ENCODE measurements at places on chromosomes 16 and 17.

DNA sequence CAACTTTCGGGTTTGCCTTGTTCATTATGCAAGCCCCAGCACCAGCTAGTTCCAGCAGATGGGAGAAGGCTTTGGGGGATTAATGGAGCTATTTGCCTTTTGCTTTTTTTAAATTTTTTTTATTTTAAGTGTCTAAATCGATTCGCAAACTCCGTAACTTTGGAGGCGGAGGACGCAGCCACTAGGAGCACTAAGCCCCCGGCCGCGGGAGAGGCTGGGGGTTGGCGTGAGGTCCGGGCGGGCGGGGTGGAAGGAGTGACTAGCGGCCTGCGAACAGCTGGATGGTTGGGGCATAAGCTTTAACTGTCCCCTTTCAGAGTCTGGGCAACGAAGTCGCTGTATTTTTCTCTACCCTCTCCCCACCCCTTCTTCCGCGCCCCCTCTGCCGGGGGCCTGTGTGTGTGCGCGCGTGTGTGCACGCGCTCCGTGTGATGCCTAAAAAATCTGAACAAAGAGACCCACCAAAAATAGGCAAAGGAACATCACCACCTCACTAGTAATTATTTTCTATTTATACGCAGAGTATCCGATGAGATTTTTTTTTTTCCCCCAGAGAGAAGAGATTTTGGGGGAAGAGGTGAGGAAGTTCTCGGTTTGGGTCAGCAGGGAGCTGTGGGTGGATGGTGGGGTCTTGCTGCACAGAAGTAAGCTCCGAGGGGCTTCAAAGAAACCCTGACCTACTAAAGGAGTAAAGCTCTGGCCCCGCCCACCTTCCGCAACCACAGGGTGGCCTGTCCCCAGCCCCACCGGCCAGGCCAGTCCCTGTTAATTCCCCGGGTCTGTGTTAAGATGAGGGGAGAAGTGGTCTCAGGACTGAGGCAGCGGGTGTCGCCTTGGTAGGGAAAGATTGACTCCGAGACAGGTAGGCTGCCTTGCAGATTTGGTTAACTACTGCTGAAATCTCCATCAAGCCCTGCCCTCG lies 2.3 kb downstream of the SHISA9 start:
- DNase-seq = no peak

GRCh38 chr17:57017625-57018024 lies 39.7 kb downstream of the SCPEP1 start:
- no peak for DNase-seq

- DNase-seq = no peak
These were observed 149.5 kb downstream of the NTN1 start for GRCh38 chr17:9170853-9171252.

GRCh38 chr16:78137782-78138616 lies 38.5 kb downstream of the WWOX start:
- no peak for DNase-seq

- DNase-seq = no peak
These were observed 212.8 kb downstream of the LGALS9B start for GRCh38 chr17:20254541-20254940.

- peak; percentile 88 for DNase-seq
These were observed 10.1 kb upstream of the STAC2 start for GRCh38 chr17:39235555-39236449.

DNA sequence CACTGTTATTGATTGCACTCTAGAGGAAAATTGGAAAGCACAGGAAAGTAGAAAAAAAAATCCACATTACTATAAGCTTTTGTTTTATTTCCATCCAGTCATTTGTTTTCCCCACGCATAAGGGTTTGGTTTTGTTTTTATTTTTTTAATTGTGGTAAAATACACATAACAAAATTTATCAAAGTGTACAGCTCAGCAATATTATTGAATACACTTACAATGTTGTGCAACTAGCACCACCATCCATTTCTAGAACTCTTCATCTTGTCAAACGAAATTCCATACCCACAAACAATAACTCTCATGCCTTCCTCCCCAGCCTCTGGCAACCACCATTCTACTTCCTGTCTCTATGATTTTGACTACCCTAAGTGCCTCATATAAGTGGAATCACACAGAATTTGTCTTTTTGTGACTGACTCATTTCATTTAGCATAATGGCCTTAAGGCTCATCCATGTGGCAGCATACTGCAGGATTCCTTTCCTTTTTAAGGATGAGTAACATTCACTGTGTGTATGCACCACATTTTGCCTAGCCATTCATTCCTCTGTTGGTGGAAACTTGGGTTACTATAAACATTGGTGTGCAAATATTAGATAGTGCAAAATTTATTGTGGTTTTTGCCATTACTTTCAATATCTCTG lies 11.1 kb downstream of the SPPL2C start:
- DNase-seq = no peak

DNA sequence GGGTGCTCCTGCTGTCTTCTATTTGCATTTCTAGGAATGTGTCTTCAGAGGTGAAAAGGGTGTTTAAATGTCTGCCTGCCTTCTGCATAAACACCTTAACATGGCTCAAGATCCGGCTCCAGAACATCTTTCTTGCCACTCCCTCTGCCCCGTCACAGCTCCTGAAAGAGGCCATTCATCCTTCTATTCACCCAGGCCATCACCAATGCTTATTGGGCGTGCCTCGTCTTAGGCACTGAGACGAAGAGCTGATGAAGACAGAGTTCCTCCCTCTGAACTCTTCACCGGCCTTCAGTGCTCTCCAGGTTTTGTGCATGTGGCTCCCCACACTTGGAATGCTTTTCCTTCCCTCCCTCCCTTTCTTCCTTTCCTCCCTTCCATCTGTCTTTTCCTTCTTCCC lies 386.7 kb downstream of the UTP18 start:
- no peak for DNase-seq

DNA sequence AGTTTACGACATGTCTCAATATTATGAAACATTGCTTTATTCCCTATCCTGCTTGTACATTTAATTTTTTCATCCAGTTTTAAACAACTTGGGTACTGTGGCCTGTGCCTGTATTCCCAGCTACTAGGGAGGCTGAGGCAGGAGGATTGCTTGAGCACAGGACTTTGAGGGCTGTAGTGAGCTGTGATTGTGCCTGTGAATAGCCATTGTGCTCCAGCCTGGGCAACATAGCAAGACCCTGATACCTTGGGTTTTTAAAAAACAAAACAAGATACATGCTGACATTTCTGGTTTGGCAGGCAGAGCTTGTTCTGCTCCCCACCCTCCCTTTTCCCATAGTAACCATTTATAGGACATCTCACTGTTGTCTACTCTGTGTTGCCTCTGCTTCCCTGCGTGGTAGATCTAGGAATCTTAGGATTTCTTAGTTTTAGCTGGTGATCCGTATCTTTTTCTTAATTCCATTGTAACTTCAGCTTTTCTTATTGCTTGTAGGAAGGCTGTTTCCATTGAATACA lies 35.6 kb downstream of the TENT4B start:
- DNase-seq = no peak

GRCh38 chr16:10525214-10525825 lies 55.1 kb downstream of the EMP2 start:
- no peak for DNase-seq

DNA sequence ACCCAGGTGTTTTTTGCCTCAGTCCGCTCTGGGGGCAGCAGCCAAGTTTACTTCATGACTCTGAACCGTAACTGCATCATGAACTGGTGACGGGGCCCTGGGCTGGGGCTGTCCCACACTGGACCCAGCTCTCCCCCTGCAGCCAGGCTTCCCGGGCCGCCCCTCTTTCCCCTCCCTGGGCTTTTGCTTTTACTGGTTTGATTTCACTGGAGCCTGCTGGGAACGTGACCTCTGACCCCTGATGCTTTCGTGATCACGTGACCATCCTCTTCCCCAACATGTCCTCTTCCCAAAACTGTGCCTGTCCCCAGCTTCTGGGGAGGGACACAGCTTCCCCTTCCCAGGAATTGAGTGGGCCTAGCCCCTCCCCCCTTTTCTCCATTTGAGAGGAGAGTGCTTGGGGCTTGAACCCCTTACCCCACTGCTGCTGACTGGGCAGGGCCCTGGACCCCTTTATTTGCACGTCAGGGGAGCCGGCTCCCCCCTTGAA lies 2.1 kb upstream of the C17orf107 start:
- DNase-seq = no peak

DNA sequence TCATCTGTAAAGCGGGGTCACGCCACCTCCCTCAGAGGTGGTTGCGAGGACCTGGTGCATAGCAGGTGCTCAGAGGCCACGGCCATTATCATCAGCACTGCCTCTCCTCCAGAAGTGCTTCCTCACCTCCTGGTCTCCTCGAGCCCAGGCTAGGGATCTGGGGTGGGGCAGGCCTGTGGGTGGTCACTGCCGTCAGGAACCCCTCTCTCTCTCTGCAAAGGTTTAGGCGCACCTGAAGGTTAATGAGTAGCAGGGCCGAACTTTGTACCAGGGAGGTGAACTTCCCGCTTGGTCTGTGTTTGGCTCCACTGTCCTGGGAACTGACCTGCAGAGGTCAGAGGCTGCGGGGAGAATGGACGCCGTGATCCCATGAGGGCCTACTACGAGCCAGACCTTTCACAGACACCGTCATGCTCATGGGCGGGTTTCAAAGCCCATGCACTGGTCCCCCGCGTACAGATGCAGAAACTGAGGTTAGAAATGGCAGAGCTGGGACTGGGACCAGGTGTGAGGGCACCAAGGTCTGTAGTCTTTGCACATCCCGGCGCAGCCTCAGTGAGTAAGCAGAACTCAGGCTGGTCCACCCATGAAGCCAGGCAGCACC lies 13.8 kb downstream of the JUP start:
- DNase-seq = no peak

GRCh38 chr17:81832608-81833159 lies 407 bp downstream of the MCRIP1 start:
- peak; percentile 73 for DNase-seq

- no peak for DNase-seq
These were observed 2.0 kb downstream of the KLHL36 start for GRCh38 chr16:84650062-84650991.

DNA sequence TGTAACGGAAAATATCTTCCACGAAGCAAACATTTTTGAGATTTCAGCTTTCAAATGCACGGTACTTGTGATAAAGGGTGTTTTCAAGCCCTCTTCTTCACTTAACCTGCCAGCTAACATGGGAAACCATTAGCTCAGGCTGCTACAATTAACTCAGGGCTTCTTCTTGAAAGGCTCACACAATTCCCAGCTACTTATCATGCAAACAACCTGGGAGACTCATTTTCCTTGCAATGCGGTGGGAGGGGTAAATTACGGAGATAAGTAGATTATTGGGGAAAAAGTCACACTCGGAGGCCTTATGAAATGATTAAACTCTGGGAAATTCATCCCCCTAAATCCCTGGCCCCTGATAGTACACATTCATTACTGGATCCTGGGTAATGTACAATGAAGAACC lies 266.4 kb downstream of the STX8 start:
- DNase-seq = no peak

- DNase-seq = no peak
These were observed 149.8 kb upstream of the DYNLRB2 start for GRCh38 chr16:80390871-80391489.

GRCh38 chr16:82582975-82583374 lies 43.8 kb upstream of the CDH13 start:
- DNase-seq = no peak

- DNase-seq = peak; percentile 31
These were observed 266.4 kb downstream of the HAPSTR1 start for GRCh38 chr16:9357829-9358228.

DNA sequence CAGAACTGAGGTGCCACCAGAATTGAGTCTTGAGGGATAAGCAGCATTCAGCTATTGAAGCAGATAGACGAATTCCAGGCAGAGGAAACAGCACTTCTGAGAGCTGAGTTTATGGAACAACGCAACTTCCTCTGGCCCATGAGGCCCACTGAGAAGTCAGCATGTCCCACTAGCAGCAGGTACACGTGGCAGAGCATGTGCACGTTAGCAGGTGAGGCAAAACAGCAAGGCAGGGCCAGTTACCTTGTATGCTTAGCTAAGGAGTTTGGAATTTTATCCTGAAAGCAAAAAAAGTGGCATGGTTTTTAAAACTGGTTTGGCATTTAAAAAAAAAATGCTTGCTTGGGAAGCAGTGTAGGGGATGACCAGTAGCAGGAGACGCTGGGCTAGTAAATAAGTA lies 305.6 kb downstream of the CPPED1 start:
- DNase-seq = no peak

DNA sequence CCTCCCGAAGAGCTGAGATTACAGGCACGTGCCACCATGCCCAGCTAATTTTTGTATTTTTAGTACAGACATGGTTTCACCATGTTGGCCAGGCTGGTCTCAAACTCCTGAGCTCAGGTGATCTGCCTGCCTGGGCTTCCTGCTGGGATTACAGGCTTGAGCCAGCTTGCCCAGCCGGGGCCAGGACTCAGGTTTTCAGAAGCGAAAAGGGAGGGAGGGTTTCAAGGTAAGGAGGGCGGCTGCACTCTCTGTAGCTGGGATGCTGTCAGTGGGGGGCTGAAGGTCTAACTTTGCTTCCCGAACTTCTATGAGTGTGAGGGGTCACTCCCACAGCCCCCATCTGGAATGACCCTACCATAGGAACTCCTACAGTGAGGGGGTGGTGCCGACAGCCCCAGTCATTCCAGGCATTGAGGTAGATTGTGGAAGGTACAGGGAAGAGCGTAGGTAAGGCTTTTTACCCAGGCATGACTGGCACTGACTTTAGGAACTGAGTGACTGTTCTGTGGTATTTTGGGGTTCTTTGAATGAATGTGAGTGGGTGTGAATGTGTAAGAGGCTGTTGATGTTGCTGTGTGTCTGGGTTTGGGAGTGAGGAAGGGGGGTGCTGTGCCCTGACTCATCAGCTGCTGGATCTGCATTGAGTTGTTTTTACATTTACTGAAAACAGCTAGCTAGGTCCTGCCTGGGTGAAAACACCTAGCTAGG lies 3.8 kb upstream of the C1QL1 start:
- no peak for DNase-seq

DNA sequence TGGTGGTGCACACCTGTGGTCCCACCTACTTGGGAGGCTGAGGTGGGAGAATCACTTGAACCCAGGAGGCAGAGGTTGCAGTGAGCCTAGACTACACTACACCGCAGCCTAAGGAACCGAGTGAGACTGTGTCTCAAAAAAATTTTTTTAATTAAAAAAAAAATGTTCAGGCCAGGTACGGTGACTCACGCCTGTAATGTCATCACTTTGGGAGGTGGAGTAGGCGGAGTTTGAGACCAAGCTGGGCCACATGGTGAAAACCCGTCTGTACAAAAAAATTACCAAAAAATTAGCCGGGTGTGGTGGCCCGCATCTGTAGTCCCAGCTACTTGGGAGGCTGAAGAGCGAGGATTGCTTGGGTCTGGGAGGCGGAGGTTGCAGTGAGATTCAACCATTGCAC lies 3.6 kb upstream of the FAM222B start:
- DNase-seq = no peak

DNA sequence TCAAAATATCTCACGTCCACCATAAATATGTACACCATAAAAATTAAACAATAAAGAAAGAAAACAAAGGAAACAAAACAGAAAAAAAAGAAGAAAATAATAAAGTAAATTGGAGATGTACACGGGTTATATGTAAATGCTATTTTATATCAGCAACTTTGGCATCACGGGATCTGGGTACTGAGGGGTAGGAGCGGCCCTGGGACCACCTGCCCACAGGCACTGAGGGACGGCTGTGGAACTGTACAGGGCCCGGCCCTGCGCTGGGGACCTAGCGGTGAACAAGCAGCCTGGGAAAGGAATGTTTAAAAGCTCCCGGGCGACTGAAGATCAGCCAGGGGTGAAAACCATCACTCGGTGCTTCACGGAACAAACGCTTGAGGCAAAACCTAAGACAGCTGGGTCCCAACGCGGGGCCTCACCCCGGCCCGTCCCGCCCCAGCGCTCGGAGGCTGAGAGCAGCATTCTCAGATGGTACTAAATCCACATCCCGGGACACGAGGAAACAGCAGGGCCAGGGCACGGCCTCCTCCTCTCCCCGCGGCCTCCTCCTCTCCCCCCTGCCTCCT lies 31.2 kb downstream of the NXN start:
- DNase-seq = no peak
